ENCODE measurements at places on chromosomes 3 and 15.

GRCh38 chr3:117366574-117366973 is 657.0 kb downstream of the TUSC7 start:
- no peak for DNase-seq

GRCh38 chr15:92922418-92923002 is 22.4 kb downstream of the CHD2 start:
- no peak for DNase-seq

DNA sequence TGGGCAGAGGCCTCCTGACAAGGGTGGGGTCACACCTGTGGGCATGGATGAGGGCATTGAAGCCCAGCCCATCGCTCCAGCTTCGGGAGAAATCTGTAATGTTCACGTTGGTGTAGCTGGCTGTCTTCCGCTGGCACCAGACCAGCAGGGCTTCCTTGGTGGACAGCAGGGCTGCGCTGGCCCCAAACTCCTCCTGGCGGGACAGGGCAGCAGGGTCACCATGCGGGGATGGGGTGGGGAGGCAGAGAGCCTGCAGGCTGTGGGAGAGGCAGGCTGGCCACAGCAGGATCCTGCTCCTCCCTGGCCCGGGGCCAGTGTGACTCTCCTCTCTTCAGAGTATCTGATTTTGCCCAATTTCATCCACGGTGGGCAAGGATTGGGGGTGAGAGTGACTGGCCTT is 6.0 kb downstream of the SPTBN5 start:
- DNase-seq: no peak

DNA sequence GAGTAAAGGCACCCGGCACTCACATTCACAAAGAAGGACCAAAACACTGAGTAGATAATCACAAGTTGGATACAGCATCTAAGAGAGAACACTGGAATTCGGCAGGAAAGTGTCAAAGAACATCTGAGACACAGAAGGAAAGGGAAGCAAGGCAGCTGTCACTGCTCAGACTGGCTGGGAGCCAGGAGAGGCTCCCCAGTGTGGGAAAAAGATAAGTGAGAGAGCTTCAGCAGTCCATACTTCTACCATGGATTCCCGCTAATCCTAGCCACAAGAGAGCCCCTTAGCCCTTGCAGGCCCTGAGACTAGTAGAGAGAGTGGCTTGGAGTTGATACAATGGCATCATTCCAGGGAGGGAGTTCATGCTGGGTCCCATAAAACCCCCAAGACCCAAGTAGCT is 36.7 kb upstream of the CP start:
- no peak for DNase-seq

DNA sequence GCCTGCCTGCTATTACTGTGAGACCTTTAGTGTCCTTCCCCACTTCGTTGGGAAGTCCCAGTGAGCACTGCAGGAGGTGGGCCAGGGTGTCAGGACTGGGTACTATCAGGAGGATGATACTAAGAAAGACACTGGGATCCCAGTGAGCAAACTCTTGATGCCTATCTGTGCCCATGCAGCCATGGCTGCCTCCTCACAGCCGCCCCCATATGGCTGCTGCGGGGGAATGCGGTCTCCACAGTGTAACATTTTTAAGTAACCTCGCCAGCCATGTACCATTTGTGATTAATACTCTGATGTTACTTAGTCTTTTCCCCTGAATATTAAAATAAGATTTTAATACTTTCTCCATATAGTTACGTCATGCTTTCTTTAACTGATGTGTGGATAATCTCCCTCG is 312.2 kb downstream of the RYR3 start:
- no peak for DNase-seq

DNA sequence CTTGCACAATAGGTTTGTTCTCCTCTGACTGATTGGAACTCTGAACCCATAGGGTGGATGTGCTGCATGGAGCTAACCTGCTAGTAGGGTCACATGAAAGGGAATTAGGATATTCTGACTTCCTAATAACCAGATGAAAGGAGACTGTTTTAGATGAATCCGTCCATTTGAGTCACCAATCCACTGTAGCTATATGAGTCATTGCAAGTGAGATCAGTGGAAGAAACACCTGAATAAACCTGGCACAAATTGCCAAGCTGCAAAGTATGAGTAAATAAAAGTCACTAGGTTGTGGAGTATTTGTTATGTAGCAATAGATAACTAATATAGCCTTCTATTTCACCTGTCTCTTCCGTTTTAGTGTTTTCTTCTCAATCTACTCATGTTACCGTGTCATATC is 584.4 kb downstream of the PDCD6IP start:
- DNase-seq: peak; percentile 57

GRCh38 chr15:69736161-69736560 is 283.5 kb downstream of the RPLP1 start:
- no peak for DNase-seq

GRCh38 chr3:14142567-14143270 is 17.9 kb downstream of the TMEM43 start:
- DNase-seq: no peak

- DNase-seq: peak; percentile 80
Measured at GRCh38 chr3:136343873-136344555, 93.9 kb downstream of the PCCB start.

GRCh38 chr3:161890147-161890625 is 393.6 kb downstream of the OTOL1 start:
- DNase-seq: no peak

GRCh38 chr3:190089711-190090110 is 31.0 kb downstream of the P3H2 start:
- no peak for DNase-seq

- peak; percentile 38 for DNase-seq
Measured at GRCh38 chr3:69120879-69121464, 1.4 kb downstream of the LMOD3 start.

- no peak for DNase-seq
Measured at GRCh38 chr3:5021116-5022092, 42.2 kb downstream of the BHLHE40 start.

DNA sequence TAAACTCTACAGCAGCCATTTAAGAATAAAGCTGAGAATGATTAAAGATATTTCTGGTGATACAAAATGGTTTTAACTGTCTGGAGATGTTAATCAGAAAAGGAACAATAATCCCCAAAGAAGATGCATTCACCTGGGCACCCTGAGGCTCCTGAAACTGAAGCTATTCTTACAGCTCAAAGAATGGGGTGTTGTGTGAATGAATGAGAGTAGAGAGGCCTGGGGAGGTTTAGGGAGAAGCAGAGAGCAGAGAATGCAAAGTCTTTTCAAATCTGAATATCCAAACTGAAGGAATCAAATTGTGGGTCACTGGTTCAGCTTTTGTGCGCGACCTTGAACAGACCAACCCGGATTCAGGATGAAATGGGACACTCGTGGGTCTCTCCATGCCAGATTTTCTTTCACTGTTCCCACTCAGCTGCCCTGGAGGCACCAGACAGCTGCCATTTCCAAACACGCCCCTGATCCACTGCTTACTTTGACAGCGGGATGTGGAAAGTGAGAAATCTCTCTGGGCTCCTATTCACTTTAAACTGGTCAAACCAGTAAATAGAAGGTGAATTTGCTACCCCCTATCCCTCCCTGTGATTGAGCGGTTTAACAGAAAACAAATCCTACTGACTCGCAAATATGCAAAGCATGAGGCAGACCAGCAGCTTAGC is 485.5 kb upstream of the THBS1 start:
- DNase-seq: no peak

GRCh38 chr3:108295421-108296175 is 750 bp upstream of the HHLA2 start:
- no peak for DNase-seq

GRCh38 chr3:175308097-175308496 is 449.0 kb downstream of the NAALADL2 start:
- DNase-seq: no peak

- DNase-seq: no peak
Measured at GRCh38 chr3:37862219-37862902, 681 bp downstream of the CTDSPL start.

- DNase-seq: no peak
Measured at GRCh38 chr3:29420106-29420505, 139.2 kb downstream of the RBMS3 start.

DNA sequence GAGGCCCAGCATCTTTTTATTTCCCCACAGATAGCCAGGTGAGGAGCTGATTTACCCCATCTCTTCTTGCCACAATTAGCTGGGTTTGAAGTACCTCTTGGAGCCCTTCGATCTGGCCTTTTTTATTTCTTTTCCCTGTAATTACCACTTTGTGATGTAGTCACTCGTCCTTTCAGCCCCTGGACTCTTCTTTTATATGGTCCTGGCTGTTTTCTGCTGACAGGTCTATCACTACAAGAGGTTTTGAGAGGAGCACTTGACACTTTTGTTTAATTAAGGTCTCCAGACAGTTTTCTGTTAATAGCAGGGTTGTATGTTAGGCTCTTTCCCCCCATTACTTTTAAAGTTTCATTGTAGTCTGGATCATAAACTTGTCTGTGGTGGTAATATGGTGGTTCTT is 11.8 kb downstream of the ATXN7 start:
- DNase-seq: no peak

DNA sequence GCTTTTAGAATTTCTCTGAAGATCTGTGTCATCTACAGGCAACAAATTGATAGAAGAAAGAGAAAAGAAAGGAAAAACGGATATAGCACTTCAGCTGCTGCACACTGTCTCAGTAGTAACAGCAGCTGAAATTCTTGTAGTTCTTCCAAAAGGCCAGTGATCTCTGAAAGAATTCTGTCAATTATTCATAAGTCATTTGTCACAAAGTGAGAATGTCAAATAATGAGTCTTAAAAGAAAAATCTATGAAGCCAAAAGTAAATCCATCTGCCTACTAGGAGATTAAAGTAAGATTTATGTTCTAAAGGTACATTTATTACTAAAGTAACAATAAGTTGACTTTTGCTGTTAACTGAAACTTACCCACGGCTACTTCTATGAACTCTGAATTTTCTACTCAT is 24.6 kb downstream of the IFT80 start:
- no peak for DNase-seq

DNA sequence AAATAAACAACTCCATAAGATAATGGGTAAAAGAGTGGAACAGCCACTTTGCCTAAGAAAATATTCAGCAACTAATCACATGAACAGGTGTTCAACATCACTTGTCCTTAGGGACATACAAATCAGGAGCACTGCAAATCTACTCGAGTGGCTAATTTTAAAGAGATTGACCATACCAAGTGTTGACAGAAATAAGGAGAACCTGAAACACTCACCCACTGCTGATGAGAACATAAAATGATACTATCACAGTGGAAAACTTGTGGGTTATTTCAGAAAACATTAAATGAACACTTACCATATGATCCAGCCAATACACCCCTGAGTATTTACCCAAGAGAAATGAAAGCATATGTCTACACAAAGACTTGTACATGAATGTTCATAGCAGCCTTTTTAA is 70.5 kb downstream of the GABRB3 start:
- peak; percentile 61 for DNase-seq

DNA sequence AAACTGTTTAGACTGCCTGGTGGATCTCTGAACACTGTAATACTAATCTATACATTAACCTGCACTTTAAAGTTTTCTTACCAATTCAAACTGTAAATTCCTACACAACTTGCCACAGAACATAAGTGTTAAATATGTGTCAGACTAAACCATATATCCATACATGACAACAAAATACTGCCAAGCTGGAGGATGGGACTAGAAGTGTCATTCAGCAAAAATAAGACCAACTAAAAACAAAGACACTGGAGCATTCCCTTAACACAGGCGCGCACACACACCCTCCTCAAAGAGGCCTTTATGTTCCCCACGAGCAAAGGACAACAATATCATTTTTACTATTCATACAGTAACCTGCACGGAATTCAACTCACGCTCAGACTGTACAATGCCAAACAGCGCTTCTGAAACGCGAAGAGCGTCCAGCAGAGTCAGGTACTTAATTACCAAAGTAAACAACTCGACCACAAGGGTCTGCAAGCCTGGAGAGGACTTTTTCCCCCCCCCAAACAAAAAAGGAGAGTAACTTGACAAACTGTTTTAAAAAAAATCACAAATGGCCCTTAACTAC is 1.1 kb downstream of the DCUN1D1 start:
- DNase-seq: no peak

- DNase-seq: no peak
Measured at GRCh38 chr3:136351351-136351750, 101.2 kb downstream of the PCCB start.

DNA sequence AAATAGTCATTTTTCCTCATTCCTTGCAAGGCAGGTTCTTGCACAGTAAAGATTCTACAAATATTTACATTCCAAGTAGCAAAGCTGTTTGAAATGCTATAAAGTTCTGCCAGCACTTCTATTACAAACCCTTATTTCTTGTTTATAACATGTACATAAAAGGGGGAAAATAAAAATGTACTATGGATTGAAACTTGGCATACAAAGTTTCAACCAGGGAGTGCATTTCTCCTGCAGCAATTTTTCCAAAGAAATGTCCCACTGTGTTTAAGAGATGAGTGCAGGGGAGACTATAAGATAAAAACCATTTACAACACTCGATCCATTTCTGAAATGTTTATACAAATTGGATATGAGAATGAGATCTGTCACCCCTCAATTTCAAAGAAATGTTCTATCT is 3.3 kb downstream of the CNTN3 start:
- no peak for DNase-seq
